ENCODE measurements at places on chromosomes 5 and 9.

GRCh38 chr5:157382996-157383800 lies 76.8 kb upstream of the NIPAL4 start:
- DNase-seq = no peak

GRCh38 chr5:179371681-179372680 lies 26.7 kb upstream of the ADAMTS2 start:
- no peak for DNase-seq

- no peak for DNase-seq
These were observed 335.8 kb upstream of the DAB2 start for GRCh38 chr5:39760385-39761198.

DNA sequence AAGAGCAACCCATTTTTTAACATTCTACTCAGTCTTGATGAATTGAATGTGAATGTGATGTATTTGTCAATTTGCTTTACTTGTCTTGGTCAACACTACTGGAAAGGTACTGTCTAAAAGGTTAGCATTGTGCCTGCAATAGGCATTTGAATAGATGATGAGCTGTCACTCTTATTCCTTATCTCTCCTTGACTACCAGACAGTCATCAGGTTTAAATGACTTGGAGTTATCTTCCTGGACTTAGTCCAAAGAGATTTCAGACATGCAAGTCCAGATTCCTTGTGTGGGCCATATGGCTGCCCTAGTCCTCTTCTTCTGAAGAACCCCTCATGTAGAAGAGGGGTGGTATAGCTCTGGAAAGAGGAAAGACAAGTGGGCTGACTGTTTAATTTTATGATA lies 4.8 kb downstream of the ARHGEF28 start:
- no peak for DNase-seq

GRCh38 chr5:160923411-160923810 lies 71.4 kb upstream of the ATP10B start:
- DNase-seq = no peak

DNA sequence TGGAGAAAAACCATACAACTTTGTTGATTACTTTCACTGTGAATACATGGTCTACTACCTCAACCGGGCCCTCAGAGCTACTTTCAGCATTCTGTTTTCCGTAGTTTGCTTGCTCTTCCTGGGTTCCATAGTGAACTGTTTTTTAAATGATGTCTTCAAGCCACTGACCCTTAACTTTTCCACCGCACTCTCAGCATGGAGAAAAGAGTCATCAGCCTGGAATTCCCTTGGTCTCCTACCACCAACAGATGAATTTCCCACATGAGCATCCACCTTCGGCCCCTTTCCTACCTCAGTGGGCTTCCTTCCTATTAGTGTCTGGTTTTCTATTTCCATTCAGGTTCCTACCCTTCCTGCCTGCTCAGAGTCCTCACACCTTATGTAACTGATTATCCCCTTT lies 135.9 kb upstream of the ADAMTSL1 start:
- no peak for DNase-seq

DNA sequence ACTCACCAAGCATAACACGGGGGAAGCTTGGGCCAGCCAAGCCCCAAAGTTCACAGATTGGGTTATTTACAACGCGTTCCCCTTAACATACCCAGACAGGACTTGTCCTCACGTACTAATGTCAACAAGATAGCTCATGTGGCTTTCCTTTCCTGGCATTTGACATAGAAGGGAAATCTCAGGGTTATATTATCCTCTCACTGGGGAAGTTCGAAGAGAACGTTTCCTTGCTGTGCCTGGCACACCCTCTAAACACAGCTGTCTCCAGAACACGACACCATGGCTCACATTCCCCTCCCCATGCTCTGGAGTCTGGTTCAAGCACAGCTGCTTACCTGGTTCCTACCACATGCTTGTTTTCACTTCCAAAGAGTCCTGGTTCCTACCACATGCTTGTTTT lies 46.8 kb upstream of the OTULINL start:
- DNase-seq = no peak

DNA sequence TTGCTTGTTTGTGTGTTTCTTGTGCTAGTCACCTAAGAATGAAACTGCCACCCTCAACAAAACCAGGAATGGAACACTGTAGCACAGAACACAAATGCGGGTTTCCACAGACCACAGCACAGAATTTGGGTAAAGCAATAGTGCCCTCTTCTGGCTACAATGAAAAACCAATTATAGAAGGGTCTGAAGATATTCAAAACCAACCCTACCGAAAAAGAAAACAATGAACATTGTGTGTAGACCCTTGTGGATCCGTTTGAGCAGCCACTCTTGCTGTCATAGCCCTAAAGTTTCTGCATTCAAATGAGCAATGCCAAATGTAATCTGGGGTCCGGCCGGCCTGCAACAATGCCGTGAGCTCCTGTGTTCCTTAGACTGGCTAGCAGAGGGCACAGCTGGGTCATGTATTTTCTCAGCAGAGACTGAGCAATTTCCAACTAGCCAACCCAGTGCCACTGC lies 8.3 kb upstream of the ENC1 start:
- no peak for DNase-seq

DNA sequence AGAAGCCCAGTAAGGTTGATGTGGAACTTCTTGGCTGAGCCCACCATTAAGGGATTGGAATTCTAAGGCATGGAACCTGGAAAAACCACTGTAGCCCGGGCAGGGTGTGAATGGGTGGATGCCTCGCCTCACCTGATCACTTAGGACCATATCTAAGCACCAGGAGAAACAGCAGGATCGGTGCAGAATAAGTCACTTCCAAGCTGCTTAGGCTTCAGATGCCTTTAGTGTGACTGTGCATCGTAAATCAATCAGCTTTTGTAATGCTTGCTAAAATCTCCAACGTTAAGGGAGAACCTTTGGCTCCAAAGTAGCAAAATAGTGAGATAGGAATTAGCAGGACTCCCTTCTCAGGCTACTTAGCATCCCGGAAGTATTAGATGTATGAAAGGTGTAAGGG lies 103.9 kb upstream of the MEGF10 start:
- DNase-seq = no peak

DNA sequence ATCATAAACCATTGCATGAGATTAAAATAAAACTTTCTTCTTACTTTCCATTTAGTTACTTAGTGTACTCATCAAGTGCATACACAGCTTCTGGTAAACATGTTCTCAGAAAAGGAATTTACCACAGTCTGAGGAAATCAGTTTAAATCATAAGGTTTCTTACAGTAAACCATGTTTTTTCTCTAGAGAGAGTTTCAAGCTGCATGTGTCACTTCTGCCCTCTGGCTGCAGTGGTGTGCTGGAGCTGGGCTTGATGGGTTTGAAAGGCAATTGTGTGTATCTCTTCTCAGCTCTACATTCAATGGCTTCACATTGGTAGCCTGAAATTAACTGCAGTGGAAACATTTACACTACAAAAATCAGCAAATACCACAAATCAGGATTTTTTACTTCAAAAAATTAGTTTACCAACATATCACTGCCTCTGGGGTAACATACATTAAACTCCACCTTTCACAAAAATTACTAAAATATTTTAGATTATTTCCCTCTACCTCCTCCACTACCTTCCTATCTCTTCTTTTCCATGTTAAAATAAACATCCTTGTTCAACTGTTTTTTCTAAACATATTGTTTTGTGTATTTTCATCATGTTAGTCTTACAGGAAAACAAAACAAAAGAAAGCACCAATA lies 414.3 kb downstream of the ANXA1 start:
- no peak for DNase-seq

- DNase-seq = no peak
These were observed 20.7 kb upstream of the EGFLAM start for GRCh38 chr5:38237681-38238080.

DNA sequence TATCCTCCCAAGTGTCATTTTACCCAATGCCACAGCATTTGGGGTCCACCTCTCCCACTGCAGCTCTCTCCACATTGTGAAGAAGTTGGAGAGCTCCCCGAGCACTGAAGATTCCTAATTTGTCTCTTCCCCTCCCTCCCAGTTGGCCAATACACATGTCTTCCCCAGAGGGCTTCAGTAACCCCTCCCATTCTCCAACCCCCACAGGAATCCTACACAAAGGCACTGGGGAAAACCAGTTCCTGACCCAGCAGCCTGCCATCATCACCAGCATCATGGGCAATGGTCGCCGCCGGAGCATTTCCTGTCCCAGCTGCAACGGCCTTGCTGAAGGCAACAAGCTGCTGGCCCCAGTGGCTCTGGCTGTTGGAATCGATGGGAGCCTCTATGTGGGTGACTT lies 87.3 kb upstream of the WWC1 start:
- DNase-seq = no peak

DNA sequence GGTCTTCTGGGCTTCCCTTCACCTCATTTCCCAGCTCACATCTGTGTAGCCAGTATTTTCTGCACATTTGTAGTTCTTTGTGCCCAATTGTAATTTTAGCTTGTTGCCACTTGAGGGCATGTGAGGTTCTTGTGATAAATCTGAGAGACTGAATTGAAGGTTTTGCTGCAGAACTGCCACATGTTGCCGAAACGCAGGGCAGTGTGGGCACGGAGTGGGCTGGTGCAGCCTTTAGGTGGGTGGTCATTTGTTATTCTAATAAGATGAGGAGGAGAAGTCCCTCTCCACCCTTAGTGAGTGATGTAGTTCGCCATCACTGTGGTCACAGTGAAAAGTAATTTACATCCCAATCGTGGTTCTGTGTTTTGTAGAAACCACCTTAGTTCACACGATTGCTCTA lies 21.2 kb downstream of the OTULIN start:
- DNase-seq = no peak

GRCh38 chr5:5739490-5739945 lies 317.0 kb downstream of the ICE1 start:
- no peak for DNase-seq

GRCh38 chr9:20726144-20726543 lies 42.1 kb downstream of the FOCAD start:
- DNase-seq = no peak

GRCh38 chr5:149953436-149954121 lies 7.0 kb upstream of the SLC26A2 start:
- no peak for DNase-seq

- no peak for DNase-seq
These were observed 93.6 kb downstream of the COL23A1 start for GRCh38 chr5:178496642-178497041.

- no peak for DNase-seq
These were observed 21.0 kb downstream of the RALGPS1 start for GRCh38 chr9:126935630-126936029.

GRCh38 chr5:167652690-167653089 lies 638.8 kb upstream of the WWC1 start:
- no peak for DNase-seq

- DNase-seq = no peak
These were observed 38.1 kb downstream of the ADAMTS2 start for GRCh38 chr5:179307013-179307800.

All from T-cell (primary cell).